Stimulated activated CD8-positive, alpha-beta memory T cell treated with anti-CD3 and anti-CD28 coated beads, Interleukin-7, amount 100 ng/mL, for 1 hour (primary cell): ENCODE measurements at places on chromosomes 4 and X.

GRCh38 chr4:184805462-184806228, 20.1 kb downstream of the ACSL1 start:
- no peak for DNase-seq

DNA sequence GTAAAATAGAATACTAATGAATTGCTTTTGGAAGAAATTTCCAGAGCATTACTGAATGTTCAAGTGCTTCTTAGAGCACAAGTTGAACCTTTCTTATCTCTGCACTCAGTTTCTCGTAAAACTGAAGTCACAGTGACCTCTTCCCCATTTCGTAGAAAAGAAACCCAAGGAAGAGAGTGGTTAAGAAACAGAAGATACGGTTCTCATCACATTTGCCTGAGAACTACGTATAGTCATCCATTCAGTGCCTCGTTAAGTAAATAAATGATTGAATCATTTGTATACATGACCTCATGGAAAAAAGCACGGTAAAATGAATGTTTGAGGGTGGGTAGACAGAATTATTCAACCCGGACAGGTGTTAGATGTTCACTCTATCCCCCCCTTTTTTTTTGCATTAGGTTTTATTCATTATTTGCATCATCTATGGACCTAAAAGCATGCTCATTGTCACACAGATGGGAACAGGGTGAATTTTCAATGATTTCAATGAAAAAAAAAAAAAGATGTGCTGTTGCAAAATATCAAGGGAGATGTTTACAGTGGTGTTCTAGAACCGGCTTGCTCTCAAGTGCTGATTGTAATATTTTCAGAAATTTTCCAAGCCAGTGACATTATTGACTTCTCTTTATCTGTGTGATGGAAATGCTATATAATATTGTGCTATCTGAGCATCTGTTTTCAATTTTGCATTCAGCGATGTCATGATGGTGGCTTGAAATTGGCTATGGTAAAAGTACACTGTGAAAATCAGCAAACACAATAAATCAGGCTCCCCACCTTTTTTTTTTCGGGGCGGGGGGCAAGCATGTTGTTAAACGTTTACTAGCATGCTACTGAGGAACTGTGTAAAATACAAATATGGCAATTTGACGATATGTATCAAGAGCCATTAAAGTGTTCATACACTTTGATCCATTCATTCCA, 4.3 kb downstream of the RHOH start:
- no peak for DNase-seq

GRCh38 chr4:110188113-110188512, 10.3 kb downstream of the ELOVL6 start:
- no peak for DNase-seq

GRCh38 chr4:37388681-37389365, 144.3 kb downstream of the NWD2 start:
- DNase-seq: no peak

- no peak for DNase-seq
Observed at GRCh38 chr4:77579406-77580076, 26.1 kb upstream of the CXCL13 start.
